PC-9 (cell line): ENCODE measurements at places on chromosomes 2 and 18. TPM values are rescaled to one million over a fixed set of nuclear protein-coding genes. Genes with fewer than 3 reads are reported as not detected.

The NEU4 gene
- total RNA-seq = 0.90 and 0.92 TPM in 2 replicates

The SSB gene
- 53.8 and 71.3 TPM in 2 replicates for total RNA-seq

The HDHD2 gene
- 22.8 and 24.4 TPM in 2 replicates for total RNA-seq

The FAM110C gene
- total RNA-seq = 20.8 and 21.1 TPM in 2 replicates

The TTR gene
- total RNA-seq = not detected in 2 replicates
